Stimulated activated CD8-positive, alpha-beta memory T cell treated with anti-CD3 and anti-CD28 coated beads, Interleukin-7, amount 100 ng/mL, for 4 hours (primary cell): ENCODE measurements at places on chromosomes 7 and 10.

- DNase-seq, result no peak
These were observed 26.9 kb downstream of the TMEM120A start for GRCh38 chr7:75967487-75967997.

- no peak for DNase-seq
These were observed 60.2 kb downstream of the THNSL1 start for GRCh38 chr10:25076506-25077177.

- no peak for DNase-seq
These were observed 1005.8 kb downstream of the GATA3 start for GRCh38 chr10:9060314-9060713.

DNA sequence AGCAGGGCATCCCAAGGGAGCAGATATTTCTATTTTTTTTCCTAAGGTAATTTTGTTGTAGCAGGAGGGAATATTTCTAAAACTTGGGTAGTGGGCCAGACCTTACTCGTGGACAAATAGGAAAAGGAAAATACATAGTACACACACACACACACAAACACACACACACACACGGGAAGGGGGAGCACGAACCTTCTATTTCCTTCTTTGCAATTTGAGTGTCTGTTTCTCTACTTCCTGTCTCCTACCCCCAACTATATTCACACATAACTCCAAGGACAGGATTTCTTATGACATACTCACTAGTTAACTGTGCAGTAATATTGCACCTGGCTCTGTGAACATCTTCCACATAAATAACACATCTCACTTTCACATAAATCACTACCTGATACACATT lies 4.4 kb downstream of the LDB1 start:
- no peak for DNase-seq

- no peak for DNase-seq
These were observed 14.0 kb upstream of the EIF5AL1 start for GRCh38 chr10:79498291-79498829.

DNA sequence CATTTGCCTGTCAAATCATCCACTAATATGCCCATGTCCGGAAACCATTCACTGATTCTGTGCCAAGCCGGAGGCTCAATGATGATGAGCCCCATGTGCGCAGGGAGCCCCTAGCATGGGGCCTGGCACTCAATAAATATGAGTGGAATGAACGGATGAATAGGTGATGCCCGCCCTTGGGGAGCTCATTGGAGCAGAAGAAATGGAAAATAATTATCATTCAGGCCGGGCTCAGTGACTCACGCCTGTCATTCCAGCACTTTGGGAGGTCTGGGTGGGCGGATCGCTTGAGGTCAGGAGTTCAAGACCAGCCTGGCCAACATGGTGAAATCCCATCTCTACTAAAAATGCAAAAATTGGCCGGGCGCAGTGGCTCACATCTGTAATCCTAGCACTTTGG lies 11.0 kb downstream of the RHBDD2 start:
- DNase-seq, result no peak

- no peak for DNase-seq
These were observed 168.5 kb downstream of the TEX36 start for GRCh38 chr10:125514206-125515162.

DNA sequence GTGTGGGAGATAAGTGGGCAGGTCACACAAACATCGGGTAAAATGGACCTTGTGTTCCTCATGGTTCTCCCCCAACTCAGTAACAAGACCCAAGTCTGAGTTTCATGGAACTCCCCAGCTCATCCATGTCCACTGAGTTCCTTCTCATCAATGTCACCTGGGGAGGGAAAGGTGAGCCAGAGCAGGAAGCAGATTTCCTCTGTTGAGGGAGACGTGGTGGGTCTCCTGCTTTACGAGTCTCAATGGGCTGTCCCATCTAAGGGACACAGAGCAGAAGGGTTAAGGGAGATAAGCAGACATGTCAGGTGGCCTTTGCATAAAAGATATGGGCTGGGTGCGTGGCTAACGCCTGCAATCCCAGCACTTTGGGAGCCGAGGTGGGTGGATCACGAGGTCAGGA lies 56.5 kb upstream of the SORCS3 start:
- DNase-seq, result no peak

GRCh38 chr10:26172131-26172530 lies 44.4 kb upstream of the GAD2 start:
- DNase-seq, result no peak

DNA sequence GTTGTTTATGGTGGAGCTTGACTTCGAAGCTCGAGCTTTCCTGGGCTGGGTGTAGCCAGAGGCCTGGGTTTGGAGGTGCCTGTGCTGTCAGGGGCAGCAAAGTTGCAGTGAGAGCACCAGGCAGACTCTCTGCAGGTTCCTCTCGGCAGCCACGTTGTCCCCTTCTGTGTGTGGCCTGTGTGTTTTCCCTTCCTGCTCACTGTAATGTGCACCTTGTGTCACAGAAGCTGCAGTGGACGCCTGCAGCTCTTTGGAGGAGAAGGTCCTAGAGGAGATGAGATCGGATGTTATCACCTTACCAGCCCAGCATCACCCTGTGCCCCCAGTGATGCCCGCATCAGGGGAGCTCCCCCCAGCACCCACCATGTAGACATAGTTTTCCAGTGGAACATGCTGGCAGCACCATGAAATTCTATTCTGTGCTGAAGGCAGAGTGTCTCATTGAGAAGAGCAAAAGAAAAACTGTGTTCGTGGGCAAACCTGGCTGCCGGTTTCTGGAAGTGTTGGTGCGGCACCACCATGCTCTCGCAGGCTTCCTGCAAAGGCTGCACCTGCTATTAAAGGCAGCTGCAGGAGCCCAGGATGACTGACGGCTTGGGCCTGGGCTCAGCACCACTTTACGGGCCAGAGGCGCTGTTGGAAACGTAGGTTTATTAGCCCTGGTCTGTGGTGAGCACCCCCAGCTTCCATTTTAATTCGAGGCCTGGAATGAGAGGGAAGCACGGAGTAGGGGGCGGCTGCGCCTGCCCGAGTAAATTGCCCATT lies 609.8 kb upstream of the FOXK1 start:
- DNase-seq, result no peak

- DNase-seq, result no peak
These were observed 6.3 kb downstream of the ACTL6B start for GRCh38 chr7:100649826-100650565.

DNA sequence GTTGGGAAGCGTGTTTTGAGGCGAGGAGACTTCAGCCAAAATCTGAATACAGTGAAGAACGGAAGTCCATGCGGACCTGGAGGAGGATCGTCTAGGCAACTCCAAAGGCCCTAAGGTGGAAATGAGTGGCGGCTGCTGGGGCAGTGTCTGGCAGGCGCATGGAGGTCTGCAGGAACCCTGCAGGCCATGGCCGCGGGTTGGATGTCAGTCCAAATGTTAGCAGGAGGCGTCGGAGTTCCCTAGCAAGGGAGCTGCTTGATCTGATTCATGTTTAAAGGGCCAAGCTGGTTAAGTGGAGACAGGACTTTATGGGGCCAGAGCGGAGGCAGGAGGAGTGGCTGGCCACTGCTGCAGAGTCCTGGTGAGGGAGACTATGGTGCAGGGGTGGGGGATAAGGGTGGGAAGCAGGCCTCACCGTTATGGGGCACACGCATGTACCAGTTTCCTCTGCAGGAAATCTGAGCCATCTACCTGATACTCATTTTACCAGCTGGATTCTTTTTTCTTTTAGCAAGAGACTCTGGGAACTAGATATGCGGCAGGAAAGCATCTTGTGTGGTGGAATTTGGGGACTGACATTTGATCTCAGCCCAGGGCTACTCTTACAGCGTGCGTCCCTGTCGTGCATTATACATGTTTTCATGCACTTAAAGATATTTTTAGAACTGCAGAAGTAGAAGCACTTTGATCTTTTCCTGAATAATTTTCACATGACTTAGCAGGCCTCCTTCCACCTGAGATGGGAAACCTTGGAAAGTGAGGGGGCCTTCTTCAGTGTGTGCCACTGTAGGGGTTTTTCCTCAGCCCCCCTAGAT lies 6.6 kb upstream of the REPIN1 start:
- no peak for DNase-seq

DNA sequence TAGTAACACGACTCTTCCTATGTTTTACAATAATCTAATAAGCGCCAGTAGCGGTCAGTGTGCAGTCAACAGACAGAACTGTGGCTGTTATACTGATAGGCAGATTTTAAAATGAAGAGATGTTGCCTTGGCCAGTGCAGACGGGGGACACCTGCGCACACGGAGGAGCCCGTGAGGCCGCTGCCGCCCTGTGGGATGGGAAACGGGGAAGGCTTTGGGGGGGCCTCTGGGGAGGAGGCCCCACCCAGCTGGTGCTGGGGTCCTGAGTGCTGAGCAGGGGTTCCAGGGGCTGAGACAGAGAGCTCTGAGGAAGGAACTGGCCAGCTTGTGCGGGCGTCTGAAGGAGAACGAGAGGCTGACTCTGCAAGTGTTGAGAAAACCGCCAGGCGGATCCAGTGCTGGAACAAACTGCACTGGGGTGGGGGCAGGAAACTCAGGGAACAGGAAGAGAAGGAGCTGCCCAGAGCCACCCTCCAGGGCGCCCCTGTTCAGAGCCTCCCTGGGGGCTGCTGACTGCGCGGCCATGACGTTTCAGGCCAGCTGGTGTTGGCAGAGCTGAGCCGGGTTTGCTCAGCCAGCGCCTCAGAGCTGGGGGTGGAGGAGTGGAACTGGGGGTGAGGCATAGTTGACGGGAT lies 426.4 kb downstream of the TCERG1L start:
- DNase-seq, result no peak

DNA sequence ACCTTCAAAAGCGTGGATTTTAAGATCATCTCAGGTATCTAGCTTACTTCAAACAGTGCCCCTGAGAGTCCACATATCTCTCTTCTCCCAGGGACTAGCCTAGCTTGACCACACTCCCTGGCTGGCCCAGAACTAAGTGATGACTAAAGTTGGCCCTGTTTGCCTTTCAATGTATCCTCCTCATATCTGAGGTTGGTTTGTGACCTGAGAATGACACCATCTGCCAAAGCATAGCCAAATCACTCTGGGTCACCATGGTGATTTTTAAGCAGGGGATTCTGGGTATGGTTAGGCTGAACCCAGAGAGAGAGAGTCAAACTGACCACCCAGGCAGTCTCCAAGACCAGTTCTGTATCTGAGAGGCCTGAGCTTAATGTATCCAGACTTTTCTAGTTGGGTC lies 16.2 kb downstream of the CNNM1 start:
- DNase-seq, result no peak

DNA sequence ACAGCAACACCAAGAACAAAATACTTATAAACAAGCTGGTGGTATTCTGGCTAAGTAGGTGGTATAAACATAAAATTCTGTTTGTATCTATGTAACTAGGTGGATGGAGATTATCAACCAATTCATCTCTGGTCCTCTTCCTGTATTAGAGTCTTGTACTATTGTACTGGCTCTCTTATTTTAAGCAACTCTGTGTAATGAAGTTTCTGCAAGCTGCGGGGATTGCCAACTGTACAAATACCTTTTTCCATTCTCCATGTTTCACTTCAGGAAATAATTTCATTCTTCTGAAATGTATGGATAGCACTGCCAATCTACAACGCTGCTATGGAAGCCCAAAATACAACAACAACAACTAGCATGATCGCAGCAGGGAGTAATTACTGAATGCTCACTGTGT lies 44.8 kb downstream of the JAZF1 start:
- no peak for DNase-seq

GRCh38 chr10:72511459-72511858 lies 114.4 kb downstream of the MICU1 start:
- no peak for DNase-seq

DNA sequence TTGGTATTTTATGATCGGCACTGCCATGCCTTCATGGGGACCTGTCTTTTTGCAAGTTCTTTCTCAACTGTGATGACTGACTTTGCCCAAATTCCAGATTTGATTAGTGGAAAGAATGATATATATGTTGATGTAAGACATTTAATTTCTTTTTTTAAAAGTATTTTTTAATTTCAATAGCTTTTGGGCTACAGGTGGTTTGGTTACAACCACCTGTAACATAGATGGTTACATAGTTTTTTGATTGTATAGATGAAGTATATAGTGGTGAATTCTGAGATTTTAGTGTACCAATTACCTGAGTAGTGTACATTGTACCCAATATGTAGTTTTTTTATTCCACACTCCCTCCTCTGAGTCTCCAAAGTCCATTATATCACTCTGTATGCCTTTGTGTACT lies 69.6 kb downstream of the MCU start:
- DNase-seq, result no peak

- DNase-seq, result no peak
These were observed 27.4 kb downstream of the OGDHL start for GRCh38 chr10:49734676-49735075.

- no peak for DNase-seq
These were observed 14.1 kb downstream of the ZMIZ1 start for GRCh38 chr10:79082631-79083596.

DNA sequence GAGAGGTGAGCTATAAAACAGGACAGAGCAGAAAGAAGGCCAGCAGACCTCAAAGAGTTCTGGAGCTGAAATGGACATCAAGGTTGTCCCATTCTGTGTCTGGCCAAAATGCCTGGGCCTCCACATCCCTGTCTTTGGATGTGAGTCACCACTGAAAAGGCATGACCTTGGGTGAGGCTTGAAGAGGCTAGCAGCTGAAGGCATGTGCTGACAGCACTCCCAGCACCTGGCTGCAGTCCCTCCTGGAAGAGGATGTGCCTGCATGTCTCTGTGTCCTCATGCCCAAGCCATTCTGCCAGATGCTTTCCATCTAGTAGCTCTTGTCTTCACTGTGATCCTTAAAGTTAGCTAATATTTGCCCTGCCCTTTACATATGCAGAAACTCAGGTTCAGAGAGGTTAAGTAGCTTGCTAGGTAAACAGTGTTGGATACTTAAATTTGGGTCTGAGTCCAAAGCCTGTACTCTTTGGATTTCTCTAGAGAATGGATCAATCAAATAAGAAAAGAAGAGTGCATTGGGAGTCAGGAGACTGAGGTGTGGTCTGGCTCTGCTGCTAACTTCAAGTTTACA lies 35.8 kb downstream of the HECW1 start:
- DNase-seq, result no peak

GRCh38 chr7:156524818-156525597 lies 115.6 kb upstream of the RNF32 start:
- no peak for DNase-seq

- DNase-seq, result peak; percentile 68
These were observed 17.9 kb upstream of the FIGNL1 start for GRCh38 chr7:50467817-50468610.

DNA sequence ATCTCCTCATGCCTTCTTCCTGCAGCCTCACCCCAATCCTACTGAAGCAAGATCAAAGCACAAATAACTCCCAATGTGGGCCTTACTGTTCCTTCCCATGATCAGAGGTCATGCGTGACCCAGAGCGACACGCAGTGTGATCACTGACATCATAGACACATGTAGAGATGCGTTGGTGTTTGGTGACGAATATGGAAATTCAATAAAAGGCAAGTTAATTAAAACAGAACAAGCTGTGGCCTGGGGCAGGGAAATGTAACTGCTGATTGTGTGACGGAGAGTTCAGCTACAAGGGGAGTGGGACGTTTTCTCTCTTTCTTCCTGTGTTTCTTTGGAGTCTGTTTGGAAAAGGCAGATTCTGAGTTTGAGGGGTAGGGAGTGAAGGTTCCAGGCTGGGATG lies 34.8 kb upstream of the CARD11 start:
- DNase-seq, result no peak

DNA sequence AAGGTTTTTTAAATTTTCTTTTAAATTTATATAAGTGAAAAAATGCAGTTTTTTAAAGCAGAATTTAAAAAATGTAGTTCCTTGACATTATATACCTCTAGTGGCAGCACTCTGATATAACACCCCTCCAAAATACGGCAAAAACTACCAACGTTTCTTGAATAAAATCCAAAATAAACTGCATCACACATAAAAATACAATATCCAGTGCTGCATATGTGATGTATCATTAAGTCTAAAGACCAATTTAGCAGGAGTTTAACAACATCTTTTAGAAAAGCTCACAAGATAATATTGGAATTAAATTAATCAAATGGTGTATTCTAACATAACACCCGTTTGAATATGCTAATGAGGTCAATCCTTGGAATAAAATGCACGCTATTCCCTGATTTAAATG lies 1.4 kb downstream of the TCERG1L start:
- DNase-seq, result no peak
